ENCODE measurements at places on chromosomes 2 and 18.

DNA sequence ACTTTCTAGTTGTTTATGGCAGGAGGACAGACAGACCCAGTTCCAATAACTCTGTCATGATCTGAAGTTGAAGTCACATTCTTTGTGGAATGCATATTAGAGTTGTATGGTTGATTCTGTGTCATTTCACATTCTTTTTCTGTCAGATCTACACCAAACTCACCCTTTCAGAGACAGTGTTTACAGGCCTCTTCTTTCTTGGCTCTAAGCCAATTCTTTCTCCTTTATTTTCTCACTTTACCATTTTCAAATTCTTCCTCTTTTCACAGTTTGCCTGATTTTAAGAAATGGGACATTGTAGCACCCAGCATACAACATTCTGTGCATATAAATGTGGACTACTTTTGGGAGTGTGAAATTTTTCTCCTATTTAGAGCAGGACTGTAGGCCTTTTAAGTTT is 103.7 kb downstream of the CCDC85A start:
- no peak for DNase-seq

DNA sequence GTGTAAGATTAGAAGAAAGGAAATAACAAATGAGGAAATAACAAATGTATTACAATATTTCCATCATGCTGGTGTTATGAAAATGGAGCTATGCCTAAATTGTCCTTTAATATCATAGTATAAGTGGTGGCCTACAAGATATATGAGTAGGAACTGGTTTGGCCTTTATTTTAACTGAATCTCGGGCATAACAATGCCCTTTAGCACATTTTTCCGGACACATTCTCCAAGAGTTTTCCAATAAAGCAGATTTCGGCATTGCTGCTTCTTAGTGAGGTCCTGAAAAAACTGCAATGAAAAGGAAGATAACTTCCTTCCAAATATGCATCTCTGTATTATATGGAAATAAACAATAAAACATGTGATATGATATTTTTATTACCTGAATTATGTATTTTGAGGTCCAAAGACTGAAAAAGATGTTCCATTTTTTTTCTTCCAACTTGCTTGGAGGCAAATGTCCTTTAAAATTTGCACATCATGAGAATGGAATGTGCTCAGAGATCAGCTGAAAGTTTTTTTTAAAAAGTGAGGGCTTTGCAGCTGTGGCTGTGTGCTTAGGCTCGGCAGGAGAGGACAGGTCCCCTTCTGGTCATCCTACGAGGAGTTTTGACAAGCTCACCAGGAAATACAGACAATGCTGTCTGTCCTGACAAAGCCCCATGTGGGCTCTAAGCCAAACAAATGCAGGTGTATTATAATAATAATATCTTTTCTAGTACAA is 132.3 kb upstream of the RND3 start:
- no peak for DNase-seq

GRCh38 chr18:58497845-58498244 is 131.0 kb downstream of the ALPK2 start:
- DNase-seq = no peak

GRCh38 chr2:34179511-34179910 is 580.4 kb upstream of the FAM98A start:
- DNase-seq = no peak

- DNase-seq = no peak
Observed at GRCh38 chr2:29719639-29720038, 201.7 kb downstream of the ALK start.

DNA sequence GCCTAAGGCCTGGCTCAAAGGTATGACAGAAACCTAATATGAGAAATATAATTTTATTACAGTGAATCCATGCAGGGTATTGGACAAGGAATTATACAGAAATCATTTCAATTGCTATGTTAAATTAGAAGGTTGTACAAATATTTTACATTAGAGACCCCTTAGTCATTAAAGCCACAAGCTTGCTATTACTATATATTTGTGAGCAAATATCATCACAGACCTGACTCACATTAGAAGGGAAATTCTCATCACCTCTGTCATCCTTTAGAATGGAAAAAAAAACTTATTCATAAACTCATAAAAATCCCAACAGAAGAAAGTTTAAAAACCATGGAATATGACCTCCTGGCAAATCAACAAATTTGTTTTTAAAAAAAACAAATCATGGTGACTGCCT is 277.9 kb downstream of the DCC start:
- peak; percentile 19 for DNase-seq

DNA sequence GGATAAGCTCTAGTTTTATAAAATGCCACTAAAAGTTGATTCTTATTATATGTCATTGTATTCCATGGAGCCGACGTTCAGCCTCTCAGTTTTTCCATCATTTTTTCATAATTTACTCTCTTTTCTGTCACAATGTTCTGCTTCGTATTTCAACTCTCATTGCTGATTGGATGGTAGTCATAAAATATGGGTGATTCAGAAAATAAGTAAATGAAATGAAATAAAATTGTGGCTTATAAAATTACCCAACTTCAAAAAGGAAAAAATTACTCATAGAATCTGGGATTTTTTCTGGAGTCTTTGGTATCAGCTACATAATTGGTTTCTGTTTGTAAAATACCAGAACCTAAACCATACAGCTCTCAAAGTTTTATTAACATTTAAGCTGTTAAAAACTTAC is 139.7 kb upstream of the ITGA4 start:
- DNase-seq = no peak

DNA sequence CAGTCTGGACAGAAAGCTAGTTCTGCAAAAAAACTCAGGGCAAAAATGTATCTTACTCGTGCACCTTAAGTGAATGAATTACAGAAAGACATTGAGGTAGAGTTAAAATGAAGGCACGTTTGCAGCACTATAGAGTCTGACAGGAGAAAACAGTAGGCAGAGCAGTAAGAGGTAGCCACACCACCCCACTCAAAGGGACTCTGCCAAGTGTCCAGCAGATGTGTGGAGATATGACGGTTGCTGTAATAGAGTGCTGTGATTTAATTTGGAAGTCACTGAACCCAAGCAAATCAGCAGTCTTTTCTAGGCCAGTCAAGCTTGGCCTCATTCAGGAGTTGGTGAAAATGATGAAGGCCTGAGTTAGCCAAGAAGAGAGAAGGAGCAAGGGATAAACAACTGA is 464.4 kb downstream of the PTPRM start:
- DNase-seq = no peak

GRCh38 chr18:72819050-72819449 is 48.7 kb downstream of the NETO1 start:
- no peak for DNase-seq

DNA sequence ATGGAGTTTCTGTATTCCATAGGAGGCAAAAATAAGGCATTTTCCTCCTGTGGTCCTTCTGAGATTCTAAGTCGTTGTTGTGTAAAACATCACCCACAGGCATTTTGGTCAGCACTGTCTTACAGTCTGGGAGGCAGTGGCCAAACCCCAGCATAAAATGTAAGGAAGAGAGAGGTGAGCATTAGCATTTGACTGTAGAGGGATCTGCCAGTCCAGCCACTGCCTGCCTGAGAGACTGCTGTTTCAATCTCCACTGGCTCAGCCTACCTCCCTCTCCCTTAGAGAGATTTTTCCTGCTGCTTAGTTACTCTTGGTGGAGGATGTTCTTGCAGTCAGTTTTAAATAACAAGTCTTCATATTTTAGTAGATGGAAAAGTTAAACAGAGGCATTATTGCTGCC is 77.0 kb downstream of the ARHGEF33 start:
- no peak for DNase-seq

- no peak for DNase-seq
Observed at GRCh38 chr2:181308766-181309515, 148.2 kb upstream of the ITGA4 start.

DNA sequence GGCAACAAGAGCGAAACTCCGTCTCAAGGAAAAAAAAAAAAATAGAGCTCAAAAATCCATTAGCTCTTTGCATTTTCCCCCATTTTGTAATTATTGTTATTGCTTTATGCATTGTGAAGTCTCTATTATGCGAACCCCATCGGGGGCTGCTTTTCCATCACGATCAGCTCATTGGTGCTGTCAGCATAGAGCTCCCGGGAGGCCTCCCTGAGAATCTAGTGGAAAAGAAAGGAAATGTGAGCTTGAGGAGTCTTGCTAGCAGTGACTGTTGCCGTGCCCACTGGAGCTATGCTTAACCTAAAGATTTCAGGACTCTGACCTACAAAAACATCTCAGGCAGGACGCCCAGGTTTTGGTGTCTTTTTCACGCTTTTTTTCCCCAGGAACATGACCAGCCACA is 102.6 kb upstream of the NDUFV2 start:
- DNase-seq = no peak

GRCh38 chr2:39141334-39142271 is 20.8 kb upstream of the SOS1 start:
- no peak for DNase-seq

- no peak for DNase-seq
Observed at GRCh38 chr2:102619414-102620319, at the start of gene SLC9A2. SLC9A2 (plus strand) TSS chr2:102619553; CDS start chr2:102619849, 296 bp downstream.

GRCh38 chr2:135337071-135337470 is 193.9 kb downstream of the ZRANB3 start:
- no peak for DNase-seq

GRCh38 chr2:24315669-24316068 is 44.7 kb downstream of the ITSN2 start:
- no peak for DNase-seq

DNA sequence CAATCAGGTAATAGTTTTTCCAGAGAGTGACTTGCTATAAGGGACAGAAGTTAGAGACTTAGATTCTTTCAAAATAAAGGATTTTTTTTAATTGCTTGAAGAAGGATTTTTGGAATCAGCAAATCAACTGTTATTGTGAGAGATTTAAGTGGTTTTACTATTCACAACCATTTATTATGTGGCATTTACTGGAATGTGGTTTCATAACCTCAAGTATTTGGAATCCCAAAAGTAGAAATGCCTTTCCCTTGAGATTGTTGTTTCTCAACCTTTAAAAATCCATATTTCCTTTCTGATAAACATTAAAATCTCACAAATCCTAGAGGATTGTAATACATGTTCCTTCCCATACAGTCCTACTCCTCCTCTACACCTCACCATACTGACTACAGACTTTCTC is 5.0 kb downstream of the TANK start:
- peak; percentile 81 for DNase-seq

- DNase-seq = no peak
Observed at GRCh38 chr18:42619771-42620170, 495.7 kb downstream of the RIT2 start.

- no peak for DNase-seq
Observed at GRCh38 chr2:240579771-240580614, 6.5 kb upstream of the CAPN10 start.

All from fibroblast of skin of left quadriceps (primary cell).